ENCODE measurements at places on chromosomes 13 and 19. TPM values are rescaled to one million over a fixed set of nuclear protein-coding genes. Genes with fewer than 3 reads are reported as not detected.

DNA sequence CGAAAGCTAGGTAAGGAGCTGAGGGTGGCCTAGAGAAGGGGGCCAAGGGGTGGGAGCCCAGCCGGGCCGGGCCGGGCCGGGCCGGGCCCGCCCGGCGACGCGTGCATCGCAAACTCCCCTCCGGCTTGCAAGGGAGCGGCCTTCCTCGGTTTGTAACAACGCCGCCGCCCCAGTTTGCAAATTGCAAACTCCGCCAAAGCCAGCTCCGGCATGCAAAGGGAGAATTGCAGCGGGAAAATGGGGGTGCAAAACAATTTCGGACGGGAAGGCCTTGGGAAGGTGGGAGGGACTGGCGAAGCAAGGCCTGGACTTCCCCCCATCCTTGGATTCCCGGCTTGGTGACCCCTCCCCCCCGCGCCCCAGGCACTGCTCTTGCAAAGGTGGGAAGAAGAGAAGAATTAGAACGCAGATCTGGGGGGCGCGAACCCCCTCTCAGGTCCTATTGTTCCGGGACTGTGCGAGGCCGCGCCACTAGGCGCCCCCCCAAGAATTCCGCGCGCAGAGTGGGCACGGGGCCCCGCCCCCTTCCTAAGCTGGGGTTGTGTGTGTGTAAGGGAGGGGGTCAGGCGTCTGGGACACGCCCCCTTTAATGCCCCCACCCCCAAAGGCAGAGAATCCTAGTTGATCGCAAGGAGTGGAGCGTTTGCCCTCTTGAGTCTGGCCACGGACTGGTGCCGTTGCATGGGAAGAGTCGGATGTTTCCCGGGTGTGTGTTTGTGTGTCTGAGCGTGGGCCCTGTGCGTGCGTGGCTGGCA, 926 bp downstream of the PRR12 start:
- peaks cover 2% of the 10 kb centered on the region for H3K4me1 ChIP-seq
- H3K27ac ChIP-seq: peak overlapping the region; percentile 87
- DNase-seq: no peak
- H3K36me3 ChIP-seq: peaks cover 29% of the 10 kb centered on the region

Gene CERS1
- total RNA-seq: not detected

DNA sequence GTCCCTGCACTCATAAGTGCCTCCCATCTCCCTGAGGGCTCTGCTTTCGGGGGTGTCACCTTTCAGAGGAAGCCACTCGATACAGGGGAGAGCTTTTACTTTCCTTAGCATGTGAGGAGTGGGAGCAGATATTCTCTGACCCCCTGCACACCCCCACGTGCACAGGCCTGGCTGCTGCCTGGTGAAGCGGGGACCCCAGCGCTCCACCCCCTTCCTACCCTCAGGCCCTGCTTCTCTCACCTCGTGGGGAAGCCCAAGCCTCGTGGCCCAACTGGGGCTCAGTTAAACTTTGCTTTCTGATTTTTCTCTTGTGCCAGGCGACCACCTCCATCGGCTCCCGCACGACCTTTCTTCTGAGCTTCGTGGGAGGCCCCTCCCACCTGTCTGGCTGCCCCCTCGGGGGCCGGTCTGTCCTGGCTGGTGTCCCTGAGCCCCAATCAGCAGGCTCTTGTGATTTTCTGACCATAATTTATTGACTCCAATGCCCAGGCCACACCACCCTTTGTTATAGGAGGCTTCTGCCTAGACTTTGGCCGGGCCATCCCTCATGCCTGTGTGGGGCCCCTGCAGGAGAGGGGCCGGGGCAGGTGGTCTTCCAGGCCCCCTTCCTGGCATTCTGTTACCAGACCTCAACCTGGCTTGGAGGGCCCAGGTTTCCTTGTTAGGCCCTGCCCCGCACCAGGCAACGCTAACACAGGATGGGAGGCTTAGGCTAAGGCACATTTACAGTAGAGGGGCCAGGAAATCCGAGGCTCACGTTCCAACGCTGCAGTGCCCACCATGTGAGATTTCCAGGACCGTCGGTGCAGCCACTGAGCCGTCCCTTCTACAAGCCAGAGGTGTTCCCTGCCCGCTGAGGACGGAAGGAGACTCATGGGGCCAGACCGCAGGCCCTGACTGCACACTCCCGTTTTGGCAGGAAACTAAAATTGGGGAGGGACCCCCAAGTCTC, 3.7 kb downstream of the TMED1 start:
- H3K4me3 ChIP-seq: no peak overlapping the region
- H3K36me3 ChIP-seq: peaks cover 61% of the 10 kb centered on the region
- no peaks in the 10 kb centered on the region for H3K27me3 ChIP-seq
- DNase-seq: no peak
- H3K27ac ChIP-seq: no peak overlapping the region

GRCh38 chr13:47251771-47252170, 354.9 kb upstream of the HTR2A start:
- H3K4me3 ChIP-seq: no peak overlapping the region
- peak overlapping the region; percentile 55 for H3K27ac ChIP-seq
- H3K27me3 ChIP-seq: no peaks in the 10 kb centered on the region
- H3K36me3 ChIP-seq: no peaks in the 10 kb centered on the region
- no peak for DNase-seq

Gene ZNF665
- not detected for total RNA-seq

GRCh38 chr13:48448959-48449614, 36.2 kb upstream of the LPAR6 start:
- no peak for DNase-seq
- no peaks in the 10 kb centered on the region for H3K27me3 ChIP-seq
- no peak overlapping the region for H3K4me3 ChIP-seq
- peak overlapping the region; percentile 56 for H3K27ac ChIP-seq
- H3K4me1 ChIP-seq: peaks cover 26% of the 10 kb centered on the region

DNA sequence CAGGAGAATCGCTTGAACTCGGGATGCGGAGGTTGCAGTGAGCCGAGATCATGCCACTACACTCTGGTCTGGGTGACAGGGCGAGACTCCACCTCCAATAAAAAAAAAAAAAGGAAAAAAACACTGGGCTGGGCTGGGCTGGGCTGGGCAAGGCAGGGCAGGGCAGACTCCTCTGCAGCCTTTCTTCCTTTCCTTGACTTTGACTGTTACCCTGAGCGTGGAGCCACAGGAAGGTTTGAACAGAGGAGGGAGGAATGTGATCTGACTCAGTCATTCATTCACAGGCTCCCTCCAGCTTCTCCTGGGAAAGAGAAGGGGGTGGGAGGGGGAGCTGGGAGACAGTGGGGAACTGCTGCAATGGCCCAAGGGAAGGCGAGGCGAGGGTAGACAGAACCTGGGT, 2.7 kb upstream of the ACTN4 start:
- no peak overlapping the region for H3K4me3 ChIP-seq
- DNase-seq: no peak
- no peaks in the 10 kb centered on the region for H3K36me3 ChIP-seq
- no peaks in the 10 kb centered on the region for H3K27me3 ChIP-seq
- H3K27ac ChIP-seq: no peak overlapping the region

DNA sequence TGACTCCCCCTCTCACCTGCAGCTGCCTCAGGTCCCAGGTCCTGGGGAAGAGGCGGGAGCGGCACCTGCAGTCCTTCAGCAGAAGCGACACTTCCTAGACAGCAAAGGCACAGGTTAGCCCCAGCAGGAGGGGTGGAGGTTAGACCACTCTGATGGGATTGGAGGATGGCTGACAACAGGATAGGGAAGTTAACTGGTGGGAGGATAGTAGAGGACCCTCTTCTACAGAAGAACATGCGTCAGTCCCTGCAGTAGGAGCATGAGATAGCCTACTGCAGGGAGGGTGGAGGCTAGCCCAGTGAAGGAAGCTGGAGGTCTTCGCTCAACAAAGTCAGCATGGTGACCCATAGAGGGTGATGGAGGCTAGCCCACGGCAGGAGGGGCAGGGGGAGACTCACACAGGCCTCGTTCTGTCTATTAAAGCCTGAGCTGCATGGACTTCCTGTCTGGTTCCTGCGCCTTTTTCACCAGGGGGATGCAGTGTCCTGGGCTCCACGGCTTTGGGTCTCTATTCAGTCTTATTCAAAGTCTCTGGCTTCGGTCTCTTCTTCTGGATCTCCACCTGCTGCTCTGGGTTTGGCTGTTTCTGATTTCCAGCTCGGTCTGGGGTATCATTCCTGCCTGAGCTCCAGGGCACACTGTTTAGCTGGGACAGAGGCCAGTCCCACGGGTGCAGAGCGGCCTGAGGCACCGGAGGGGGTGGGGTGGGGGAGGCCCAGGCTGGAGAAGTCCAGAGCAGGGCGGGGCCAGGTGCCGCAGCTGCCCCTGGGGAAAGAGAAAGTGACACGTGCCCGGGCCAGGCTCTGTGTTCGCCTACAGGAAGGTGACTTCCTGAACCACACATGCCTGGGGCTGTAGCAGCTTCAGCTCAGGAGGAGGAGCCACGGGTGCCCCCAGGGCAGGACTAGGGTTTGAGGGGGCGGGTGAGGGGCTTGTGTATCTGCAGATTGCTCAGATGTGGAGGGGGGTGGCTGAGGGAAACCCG, 7.3 kb downstream of the IFNL3 start:
- no peak overlapping the region for H3K4me3 ChIP-seq
- no peak overlapping the region for H3K27ac ChIP-seq
- no peak for DNase-seq
- no peaks in the 10 kb centered on the region for H3K36me3 ChIP-seq
- no peaks in the 10 kb centered on the region for H3K4me1 ChIP-seq

Gene ZSCAN4
- total RNA-seq: not detected
